ENCODE measurements at places on chromosomes 4 and X. TPM values are rescaled to one million over a fixed set of nuclear protein-coding genes. Genes with fewer than 3 reads are reported as not detected.

DNA sequence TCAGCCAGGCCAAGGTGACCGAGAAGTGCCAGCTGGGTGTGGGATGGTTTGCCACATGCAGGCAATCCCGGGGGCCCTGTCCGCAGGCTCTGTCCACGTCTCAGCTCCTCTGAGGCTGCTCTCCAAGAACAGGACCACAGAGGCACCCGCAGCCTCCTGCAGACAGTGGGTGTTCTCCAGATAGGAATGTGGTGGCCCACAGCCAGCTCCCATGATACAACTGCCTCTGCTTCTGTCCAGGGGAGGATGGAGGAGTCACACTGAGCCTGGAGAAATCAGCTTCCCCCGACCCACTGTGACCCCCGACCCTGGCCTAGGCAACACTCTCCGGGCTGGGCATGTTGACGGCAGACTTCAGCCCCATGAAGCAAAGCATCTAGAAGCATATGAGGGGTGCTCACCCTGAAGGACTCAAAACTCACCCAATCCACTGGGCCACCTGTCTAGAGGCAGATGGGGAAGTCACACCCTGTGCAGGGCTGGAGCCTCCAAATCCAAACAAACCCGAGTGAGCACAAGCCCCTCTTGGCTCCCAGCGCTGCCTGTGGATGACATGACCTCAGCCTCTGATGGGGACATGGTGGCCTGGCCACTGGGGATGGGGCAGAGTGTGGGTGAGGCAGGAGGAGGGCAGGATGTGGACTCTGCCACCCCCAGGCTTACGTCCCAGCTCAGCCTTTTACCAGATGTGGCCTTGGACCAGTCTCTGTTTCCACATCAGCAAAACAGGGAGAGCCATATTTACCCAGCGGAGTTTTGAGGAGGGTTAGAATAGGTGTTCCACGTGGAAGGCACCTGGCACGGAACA lies 102.3 kb downstream of the PSAPL1 start:
- no peak for DNase-seq
- no peaks in the 10 kb centered on the region for H3K36me3 ChIP-seq
- H3K4me1 ChIP-seq = no peaks in the 10 kb centered on the region

GRCh38 chr4:112593438-112594133 lies 43.1 kb downstream of the ZGRF1 start:
- no peak overlapping the region for H3K4me3 ChIP-seq
- H3K4me1 ChIP-seq = no peaks in the 10 kb centered on the region
- H3K36me3 ChIP-seq = no peaks in the 10 kb centered on the region

DNA sequence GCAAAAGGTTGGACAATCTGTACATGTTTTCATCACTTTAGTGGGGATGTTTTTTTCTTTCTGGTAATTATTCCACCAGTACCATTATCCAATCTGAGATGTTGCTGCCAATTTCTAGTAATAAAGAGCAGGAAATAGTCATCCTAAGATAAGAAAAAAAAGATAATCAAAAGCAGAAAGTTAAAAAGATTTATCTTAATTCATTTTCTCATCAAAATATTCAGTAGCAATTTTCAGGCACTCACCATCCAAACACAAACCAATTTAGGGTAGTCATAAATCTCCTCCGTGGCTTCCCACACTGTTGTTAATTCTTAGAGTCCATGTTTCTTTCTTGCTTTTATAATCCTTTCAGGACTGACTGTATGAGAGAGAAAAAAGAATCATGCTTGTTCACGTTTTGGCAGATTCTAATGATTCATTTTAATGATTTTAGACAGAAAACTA lies 263.7 kb upstream of the UGT8 start:
- H3K4me1 ChIP-seq = no peaks in the 10 kb centered on the region
- no peak for DNase-seq
- no peaks in the 10 kb centered on the region for H3K36me3 ChIP-seq
- H3K4me3 ChIP-seq = no peak overlapping the region

GRCh38 chr4:41943506-41943905 lies 8.3 kb downstream of the TMEM33 start:
- H3K27me3 ChIP-seq = no peaks in the 10 kb centered on the region
- no peak for DNase-seq
- H3K27ac ChIP-seq = no peak overlapping the region
- H3K4me3 ChIP-seq = no peak overlapping the region
- no peaks in the 10 kb centered on the region for H3K4me1 ChIP-seq

- H3K27me3 ChIP-seq = no peaks in the 10 kb centered on the region
- H3K4me3 ChIP-seq = no peak overlapping the region
- no peak overlapping the region for H3K27ac ChIP-seq
Observed at GRCh38 chr4:24001486-24002329, 111.9 kb upstream of the PPARGC1A start.

- H3K36me3 ChIP-seq = no peaks in the 10 kb centered on the region
- no peak for DNase-seq
- no peaks in the 10 kb centered on the region for H3K4me1 ChIP-seq
Observed at GRCh38 chr4:98411731-98412130, 150.5 kb downstream of the RAP1GDS1 start.

DNA sequence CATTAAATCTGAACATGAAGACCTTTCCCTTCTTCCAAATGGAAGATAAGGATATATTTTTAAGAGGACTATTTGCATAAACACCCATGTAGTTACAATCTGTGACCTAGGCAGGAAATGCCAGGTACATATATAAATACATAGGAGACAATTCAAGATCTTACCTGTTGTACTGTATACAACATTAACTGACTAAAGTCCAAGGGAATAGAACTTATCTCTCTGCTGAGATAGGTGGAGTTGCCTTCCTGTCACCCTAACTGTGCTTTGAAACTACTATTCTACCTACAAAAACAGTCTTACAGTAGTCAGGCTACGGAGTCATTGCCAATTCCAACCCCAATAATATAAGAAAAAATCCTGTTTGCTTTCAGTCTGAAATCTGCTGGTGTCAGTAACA lies 106.3 kb downstream of the CHRNA9 start:
- H3K4me3 ChIP-seq = no peak overlapping the region
- no peak for DNase-seq

- H3K4me1 ChIP-seq = no peaks in the 10 kb centered on the region
- no peak for DNase-seq
- H3K27ac ChIP-seq = no peak overlapping the region
- no peak overlapping the region for H3K4me3 ChIP-seq
- H3K27me3 ChIP-seq = no peaks in the 10 kb centered on the region
Observed at GRCh38 chr4:62377700-62378099, 1177.6 kb downstream of the ADGRL3 start.

GRCh38 chrX:134636851-134637250 lies 21.4 kb downstream of the PLAC1 start:
- no peak overlapping the region for H3K27ac ChIP-seq
- H3K4me3 ChIP-seq = no peak overlapping the region
- H3K36me3 ChIP-seq = no peaks in the 10 kb centered on the region
- no peaks in the 10 kb centered on the region for H3K27me3 ChIP-seq
- no peaks in the 10 kb centered on the region for H3K4me1 ChIP-seq
- DNase-seq = no peak

DNA sequence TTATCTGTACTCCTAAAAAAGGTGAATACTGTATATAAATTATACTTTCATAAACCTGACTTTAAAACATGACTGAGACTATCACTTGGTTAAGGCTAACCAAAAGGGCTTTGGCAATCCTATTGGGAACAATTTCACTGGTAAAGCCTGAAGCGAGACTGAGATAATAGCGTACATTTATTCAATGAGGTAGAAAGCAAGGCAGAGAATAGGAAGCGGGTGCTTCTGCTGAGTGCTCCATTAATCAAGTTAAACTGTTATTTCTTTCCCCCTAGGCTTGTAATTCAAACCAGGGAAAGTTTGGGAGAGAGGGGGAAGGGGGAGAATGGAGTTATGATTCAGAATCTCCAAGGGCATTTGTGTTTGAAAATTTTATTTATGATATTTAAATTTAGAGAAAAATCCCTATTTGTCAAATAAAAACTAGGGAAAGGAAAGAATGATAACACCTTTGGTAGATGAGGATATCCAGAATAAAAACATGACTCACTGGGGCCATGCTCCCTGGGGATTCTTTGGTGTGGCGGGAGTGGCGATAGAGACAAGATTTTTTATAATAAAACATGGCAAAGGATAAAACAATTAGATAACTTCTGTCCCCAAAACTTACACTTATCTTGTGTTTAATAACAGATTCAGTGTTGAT lies 34.6 kb upstream of the SORBS2 start:
- H3K27ac ChIP-seq = no peak overlapping the region
- no peaks in the 10 kb centered on the region for H3K27me3 ChIP-seq
- H3K4me1 ChIP-seq = no peaks in the 10 kb centered on the region
- DNase-seq = no peak

GRCh38 chrX:15797707-15798106 lies 7.4 kb downstream of the ZRSR2 start:
- H3K4me3 ChIP-seq = no peak overlapping the region
- peaks cover 4% of the 10 kb centered on the region for H3K36me3 ChIP-seq
- H3K4me1 ChIP-seq = no peaks in the 10 kb centered on the region
- no peak for DNase-seq
- H3K27ac ChIP-seq = no peak overlapping the region

DNA sequence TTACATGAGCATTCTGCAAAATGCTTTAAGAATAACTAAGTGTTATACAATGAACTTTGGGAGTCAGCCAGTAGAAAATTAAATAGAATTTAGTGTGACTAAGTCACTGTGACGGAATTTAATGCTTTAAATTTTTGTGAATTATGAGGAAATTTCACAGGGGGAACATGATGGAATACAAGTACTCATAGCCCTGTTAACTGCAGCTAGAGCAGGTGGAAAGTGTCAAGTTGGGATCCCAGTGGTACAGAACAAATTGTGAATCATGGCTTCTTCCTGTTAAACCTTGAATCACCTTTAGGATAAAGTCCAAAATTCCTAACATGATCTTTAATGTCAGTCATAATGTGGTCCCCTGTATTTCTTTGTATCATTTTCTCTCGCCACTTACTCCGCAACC lies 212.2 kb upstream of the CENPE start:
- DNase-seq = no peak
- H3K36me3 ChIP-seq = no peaks in the 10 kb centered on the region
- no peaks in the 10 kb centered on the region for H3K4me1 ChIP-seq
- H3K27ac ChIP-seq = no peak overlapping the region
- H3K4me3 ChIP-seq = no peak overlapping the region

GRCh38 chrX:19761554-19762295 lies 125.7 kb downstream of the SH3KBP1 start:
- DNase-seq = no peak
- no peak overlapping the region for H3K27ac ChIP-seq
- H3K27me3 ChIP-seq = no peaks in the 10 kb centered on the region
- H3K4me3 ChIP-seq = no peak overlapping the region

GRCh38 chr4:94298725-94299252 lies 43.8 kb downstream of the HPGDS start:
- H3K4me1 ChIP-seq = no peaks in the 10 kb centered on the region
- no peak for DNase-seq
- no peaks in the 10 kb centered on the region for H3K36me3 ChIP-seq
- H3K4me3 ChIP-seq = no peak overlapping the region
- no peaks in the 10 kb centered on the region for H3K27me3 ChIP-seq

The FHDC1 gene
- total RNA-seq = 14.0 TPM

The CLTRN gene
- total RNA-seq = not detected

The AFM gene
- not detected for total RNA-seq

The C4orf51 gene
- not detected for total RNA-seq

The GAGE12E gene
- total RNA-seq = not detected

The RAB40AL gene
- not detected for total RNA-seq

The NDNF gene
- total RNA-seq = 8.9 TPM

The F8A2 gene
- total RNA-seq = 5.9 TPM

The TSPAN7 gene
- total RNA-seq = 91.5 TPM
